Hematopoietic multipotent progenitor cell treated with erythropoietin and hydrocortisone succinate and interleukin-3 and kit ligand, for 8 days (in vitro differentiated cells): ENCODE measurements at places on chromosomes 16 and 17.
A peak's percentile ranks its signal among the peaks of the same experiment; 100 is the strongest.

GRCh38 chr17:56581635-56582627 is 11.6 kb upstream of the NOG start:
- DNase-seq: no peak

DNA sequence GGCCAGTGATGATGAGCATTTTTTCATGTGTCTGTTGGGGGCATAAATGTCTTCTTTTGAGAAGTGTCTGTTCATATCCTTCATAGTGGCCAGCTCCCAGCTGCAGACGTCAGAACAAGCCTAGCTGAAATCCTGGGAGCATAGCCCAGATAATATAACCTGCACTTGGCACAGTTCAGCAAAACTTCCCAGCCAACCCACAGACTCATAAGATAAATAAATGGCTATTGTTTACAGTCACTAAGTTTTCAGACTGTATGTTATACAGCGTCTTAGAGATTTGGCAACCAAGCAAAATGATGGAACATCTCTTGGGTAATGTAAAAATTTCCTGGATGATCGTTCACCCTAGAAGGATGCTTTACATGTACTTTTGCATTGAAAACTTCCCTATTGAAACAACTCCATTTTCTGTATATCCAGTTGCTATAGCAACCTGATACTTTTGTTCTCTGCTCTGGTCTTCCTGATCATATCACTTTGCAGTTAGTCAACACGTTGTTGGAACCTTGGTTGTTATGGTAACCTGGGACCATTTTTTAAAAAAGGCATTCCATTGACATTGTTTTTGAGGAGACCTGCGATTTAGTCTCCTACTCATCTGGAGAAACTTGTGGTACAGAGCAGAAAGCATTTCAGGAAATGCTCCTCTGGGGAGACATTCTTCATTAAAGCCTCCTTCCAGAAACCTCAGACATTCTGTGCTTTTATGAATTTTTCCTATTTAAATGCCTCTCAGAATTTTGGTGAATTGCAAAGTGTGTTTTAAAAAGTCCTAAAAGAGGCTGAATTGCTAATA is 378.7 kb downstream of the HS3ST4 start:
- DNase-seq: no peak

DNA sequence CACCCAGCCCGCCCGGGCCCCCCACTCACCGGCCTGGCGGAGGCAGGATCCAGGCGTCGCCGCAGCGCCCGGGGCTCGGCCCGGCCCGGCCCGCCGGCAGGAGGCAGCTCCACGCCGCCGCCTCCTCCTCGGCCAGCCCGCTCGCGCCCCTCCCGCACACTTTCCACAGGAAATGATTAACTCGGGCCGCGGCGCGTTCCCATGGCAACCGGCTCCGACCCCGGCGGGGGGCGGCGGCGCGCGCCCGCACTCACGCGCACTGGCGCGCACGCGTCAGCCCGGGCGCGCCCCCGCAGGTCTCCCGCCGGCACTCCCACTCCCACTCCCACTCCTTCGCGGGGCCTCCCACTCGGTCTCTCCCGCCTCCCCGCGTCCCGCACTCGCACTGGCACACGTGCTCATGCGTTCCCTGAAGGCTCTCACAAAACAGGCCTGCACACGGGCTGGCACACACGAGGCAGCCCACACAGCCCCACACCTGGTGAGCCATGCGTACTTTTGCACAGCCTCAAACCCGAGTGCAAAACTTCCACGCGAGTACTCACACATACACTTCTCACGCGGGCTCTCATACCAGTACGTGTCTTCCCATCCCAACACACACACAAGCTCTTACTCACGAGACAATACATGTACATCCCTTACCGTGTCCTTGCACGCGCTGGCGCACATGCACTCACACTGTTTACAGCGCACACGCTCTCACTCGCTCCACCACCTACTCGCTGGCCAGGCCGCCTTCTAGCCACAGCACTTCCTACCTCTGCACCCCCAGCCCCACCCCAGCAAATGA is at the start of gene KIFC3:
Gene KIFC3 (minus strand): TSS at position 151 of the 793 bp plus-strand sequence. CDS start 4,248 bp downstream, outside the sequence.
- DNase-seq: peak; percentile 45

GRCh38 chr16:27330542-27330941 is 16.8 kb downstream of the IL4R start:
- DNase-seq: no peak

GRCh38 chr17:77233635-77234334 is 93.0 kb downstream of the SEC14L1 start:
- DNase-seq: peak; percentile 53

DNA sequence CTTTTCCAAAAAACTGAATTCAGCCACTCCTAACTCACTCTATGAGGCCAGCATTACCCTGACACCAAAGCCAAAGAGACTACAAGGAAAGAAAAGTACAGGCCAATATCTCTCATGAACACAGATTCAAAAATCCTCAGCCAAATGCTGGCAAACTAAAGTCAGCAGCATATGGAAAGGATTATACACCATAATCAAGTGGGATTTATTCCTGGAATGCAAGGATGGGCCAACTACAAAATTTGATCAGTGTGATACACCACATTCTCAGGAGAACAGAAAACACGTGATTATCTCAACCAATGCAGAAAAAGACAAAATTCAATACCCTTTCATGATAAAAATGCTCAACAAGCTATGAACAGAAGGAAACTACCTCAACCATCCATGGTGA is 7.7 kb upstream of the AATK start:
- DNase-seq: no peak

GRCh38 chr17:51611585-51611984 is 351.2 kb downstream of the UTP18 start:
- no peak for DNase-seq

- DNase-seq: no peak
Observed at GRCh38 chr16:87541147-87541871, 48.5 kb upstream of the ZCCHC14 start.

GRCh38 chr17:58250344-58251011 is 12.1 kb downstream of the LPO start:
- DNase-seq: no peak

- no peak for DNase-seq
Observed at GRCh38 chr16:58970775-58971174, 236.7 kb upstream of the GOT2 start.

- no peak for DNase-seq
Observed at GRCh38 chr16:57723170-57723569, 12.4 kb upstream of the KATNB1 start.

GRCh38 chr17:14986127-14986526 is 279.0 kb downstream of the PMP22 start:
- no peak for DNase-seq

- no peak for DNase-seq
Observed at GRCh38 chr17:78917451-78918275, 7.5 kb downstream of the TIMP2 start.

DNA sequence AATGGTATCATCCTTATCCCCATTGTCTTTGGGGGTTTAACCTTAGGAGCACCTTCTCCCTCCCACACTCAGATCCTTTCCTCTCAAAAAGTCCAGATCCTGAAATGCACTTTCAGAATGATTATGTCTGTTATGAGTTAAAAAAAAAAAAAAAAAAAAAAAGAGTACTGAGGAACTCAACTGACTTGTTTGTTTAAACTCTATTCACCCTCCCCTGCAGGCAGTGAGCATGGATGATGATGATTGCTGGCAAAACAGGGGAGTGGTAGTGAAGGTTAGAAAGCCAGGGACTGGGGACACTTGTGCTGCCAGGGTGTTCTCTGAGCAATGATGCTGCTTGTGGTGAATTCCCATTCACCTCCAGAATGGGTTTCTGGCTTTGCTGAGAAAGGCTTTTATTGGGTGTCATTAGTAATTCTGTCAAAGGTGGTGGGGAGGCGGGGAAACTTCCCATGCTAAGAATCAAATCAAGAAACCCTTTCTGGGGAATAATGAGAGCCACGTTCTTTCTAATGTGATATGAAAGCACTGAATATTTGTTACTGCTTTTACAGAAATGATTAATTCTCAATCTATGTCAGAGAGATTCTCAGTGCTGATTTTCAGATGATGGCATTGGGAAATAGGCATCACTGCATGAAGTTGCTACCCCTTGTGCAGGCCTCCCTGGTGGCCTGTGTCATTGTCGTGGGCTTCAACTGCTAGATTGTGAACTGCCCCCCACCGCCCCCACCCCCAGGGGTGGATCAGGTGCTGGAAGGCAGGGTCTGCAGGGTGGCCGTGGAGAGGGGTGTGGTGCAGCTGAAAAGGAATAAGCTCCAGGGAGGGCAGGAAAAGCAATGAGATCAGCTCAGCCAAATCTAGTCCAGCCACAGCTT is 14.1 kb downstream of the CCL4 start:
- no peak for DNase-seq

DNA sequence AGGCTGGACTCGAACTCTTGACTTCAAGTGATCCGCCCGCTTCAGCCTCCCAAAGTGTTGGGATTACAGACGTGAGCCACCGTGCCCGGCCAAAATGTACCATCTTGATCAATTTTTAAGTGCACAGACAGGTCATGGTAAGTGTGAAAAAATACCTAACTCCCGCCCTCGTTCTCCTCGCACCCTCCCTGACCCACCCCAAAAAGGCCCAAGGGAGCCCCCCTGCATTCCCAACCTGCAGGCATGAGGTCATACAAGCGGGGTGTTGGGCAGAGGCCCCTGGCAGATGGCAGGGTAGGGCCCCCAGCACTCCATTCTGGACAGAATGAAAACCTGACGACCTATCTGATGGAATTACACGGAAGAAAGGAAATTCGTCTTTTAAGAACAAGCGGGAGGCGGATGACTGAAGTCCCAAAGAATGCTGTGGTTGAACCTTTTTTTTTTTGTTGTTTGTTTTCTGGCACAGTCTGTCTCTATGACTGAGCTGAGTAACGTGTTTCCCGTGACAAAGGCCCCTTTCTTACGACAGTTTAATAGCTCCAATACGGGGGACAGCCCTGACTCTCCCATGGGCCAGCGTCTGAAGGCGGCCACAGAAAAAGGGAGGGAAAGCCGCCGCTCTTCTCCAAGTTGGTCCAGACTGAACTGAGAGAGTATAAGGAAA is 376.4 kb downstream of the SLC39A11 start:
- DNase-seq: no peak

- no peak for DNase-seq
Observed at GRCh38 chr17:31798205-31798724, 60.8 kb downstream of the COPRS start.

GRCh38 chr17:78716814-78717393 is 65.2 kb downstream of the CYTH1 start:
- no peak for DNase-seq

DNA sequence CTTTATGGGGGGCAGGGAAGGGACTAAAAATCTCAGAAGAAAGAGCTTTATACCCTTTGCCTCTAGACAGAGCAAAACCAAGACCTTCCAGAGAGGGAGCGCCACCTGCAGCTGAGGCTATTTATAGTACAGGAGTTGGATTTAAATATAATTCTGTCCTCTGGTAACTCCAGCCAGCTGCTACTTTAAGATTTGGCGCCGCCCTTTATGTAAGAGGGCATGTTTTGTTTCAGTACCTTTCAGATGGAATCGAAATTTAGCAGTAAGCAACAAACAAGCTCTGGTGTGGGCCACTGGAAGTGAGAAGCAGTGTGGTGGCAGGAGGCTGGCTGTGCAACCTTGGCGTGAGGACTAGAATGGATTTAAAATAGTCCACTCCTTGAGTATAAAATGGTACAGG is 5.2 kb upstream of the GUCY2D start:
- DNase-seq: peak; percentile 54
